Activated CD8-positive, alpha-beta memory T cell treated with anti-CD3 and anti-CD28 coated beads, Interleukin-2, amount 10 ng/mL, durations not matched to agents 7 days and 5 days (primary cell): ENCODE measurements at places on chromosomes 2 and 18. TPM values are rescaled to one million over a fixed set of nuclear protein-coding genes. Genes with fewer than 3 reads are reported as not detected.

RNF152 gene
- total RNA-seq = not detected

DNA sequence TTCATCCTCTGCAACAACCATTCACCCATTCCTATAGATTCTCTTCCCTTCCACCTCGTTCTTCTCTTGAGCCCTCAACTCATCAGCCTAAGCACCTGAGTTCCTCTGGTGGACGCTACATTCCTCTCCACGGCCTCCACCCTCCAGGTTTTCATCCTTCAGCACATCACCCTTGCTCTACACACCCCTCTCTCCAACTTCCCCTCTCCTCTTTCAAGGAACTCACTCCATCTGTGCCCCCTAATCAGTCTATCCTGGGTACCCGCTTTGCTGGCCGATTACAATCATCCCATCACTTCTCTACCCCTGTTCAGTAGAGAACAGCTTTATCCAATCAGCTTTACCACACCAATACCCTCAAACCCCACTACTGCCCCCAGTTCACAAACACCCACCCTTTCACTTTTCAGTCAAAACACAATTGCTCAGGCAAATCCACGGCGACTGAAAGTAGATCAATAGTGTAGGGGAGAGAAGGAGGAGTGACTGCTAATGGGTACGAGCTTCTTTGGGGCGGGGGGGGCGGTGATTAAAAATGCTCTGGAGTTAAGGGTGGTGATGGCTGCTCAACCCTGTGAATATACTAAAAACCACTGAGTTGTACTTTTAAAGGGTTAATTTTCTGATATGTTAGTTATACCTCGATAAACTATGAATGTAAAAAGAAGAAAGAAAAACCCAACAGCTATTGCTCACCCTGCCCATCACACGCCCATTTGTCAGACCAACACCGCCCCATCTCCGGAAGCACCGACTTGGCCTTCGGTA is 857 bp downstream of the DYM start:
- DNase-seq = peak; percentile 54

GRCh38 chr2:30499681-30500080 is 52.6 kb downstream of the LCLAT1 start:
- DNase-seq = no peak

- DNase-seq = no peak
Observed at GRCh38 chr18:60232541-60232940, 140.0 kb downstream of the MC4R start.

DNA sequence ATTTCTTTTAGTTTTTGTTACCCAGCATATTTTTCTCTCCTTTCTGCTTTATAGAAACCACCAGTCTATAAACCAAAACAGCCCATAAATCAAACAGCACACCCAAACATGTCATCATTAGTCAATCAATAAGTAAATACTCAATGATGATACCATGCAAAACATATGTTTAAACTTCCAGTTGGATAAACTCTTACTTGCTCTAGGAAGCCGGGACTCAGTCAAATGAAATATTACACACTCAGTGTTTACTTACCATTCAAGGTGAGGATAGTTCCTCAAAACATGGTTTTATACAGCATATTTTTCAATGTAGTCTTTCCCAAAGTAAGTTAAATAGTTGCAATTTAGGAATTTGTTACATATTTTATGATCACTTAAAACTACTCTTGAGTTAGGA is 343.6 kb upstream of the NXPH2 start:
- DNase-seq = no peak

SLC40A1 gene
- total RNA-seq = 0.47 TPM

- no peak for DNase-seq
Observed at GRCh38 chr2:134717286-134718022, 1.3 kb downstream of the TMEM163 start.

DNA sequence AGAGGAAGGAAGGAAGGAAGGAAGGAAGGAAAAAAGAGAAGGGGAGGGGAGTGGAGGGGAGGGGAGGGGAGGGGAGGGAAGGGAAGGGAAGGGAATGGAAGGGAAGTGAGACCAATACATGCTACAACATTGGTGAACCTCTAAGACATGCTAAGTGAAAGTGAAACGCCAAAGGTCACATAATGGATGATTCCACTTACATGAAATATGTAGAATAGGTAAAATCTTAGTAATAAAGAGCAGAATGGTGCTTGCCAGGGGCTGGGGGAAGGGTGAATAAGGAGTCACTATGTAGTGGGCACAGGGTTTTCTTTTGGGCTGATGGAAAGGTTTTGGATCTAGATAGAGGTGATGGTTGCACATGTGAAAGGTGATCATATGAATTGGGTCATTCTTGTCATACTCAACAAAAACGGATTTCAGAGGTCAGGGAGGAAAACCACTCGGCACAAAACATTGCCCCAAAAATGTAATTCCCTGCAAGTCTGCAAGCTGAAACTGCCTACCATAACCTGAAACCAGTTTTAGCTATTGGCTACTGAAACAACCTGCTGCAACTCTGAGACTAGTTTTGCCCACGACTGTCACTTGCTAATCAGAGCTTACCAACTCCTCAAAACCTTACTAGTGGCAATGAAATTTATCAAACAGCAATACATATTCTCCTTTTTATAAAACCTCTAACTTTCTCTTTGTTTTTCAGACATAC is 59.2 kb downstream of the CCDC141 start:
- DNase-seq = no peak

RNF125 gene
- 31.9 TPM for total RNA-seq

DNA sequence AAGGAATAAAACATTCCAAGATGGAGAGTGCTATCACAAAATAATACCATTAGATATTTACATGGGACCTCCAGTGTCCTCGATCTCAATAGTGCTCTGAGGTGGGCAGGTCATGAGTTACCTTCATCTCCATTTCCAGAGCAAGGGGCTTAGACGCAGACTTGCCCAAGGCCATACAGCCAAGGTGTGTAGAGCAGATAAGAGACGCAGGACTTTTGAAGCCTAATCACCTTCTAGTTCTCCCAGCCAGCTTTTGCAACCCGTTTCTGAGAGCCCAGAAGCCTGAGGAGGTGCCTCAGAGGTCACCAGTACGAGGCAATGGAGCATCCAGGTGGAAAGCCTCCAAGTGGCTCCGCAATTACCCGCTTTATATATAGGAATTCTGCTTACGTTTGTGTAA is 294.7 kb downstream of the LNPK start:
- no peak for DNase-seq

BOLL gene
- not detected for total RNA-seq

- DNase-seq = no peak
Observed at GRCh38 chr2:22375096-22375495, 1009.9 kb upstream of the KLHL29 start.

DNA sequence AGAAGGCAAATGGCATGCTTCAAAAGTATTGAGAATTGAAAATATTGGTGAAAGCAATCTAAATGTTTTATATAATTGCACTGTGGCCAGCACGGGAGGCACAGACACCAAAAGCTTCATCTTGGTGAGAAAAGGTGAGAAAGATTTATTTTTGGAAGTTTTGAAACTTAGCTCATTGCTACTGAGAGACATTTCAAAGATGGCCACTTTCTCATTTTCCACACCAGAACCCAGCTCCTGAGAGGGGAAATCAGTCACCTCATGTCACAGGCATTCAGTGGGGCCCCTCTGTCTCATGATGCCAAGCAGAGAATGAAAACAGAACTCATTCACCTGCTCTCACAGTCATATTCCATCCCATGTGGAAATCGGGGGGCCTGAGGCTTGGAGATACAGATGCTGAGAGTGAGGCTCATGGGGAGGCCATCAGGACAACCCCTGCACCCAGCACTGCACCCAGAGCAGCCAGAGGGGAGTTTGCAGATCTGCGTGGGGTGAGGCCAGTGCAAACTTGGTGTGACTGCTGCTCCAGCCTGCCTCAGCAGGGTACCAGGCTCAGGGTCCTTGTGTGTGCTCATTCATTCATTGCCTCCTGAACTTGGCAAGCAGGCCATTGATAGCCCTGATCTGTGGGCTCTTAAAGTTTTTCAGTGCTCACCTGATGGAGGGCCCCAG is 31.4 kb downstream of the IL18R1 start:
- DNase-seq = no peak

- DNase-seq = no peak
Observed at GRCh38 chr2:23198316-23199114, 186.5 kb upstream of the KLHL29 start.

FEV gene
- total RNA-seq = not detected

DNA sequence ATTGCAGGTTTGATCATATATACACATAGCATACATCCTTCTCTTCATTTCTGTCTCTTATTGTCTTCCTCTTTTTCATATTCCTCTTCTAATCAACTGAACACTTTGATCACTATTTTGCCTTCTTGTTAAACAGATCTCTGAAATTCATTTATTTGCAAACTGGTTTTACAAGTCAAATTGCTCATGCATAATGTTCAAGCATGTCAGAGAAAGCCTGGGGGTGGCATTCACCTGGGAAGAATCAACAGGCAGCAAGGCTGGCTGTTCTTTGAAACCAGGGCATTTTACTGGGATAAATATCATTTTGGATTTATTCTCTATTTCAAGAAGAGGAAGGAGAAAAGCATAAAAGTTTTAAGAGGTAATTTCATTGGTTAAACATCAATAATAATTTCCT is 66.9 kb upstream of the LRATD1 start:
- no peak for DNase-seq

CHRND gene
- total RNA-seq = not detected

DNA sequence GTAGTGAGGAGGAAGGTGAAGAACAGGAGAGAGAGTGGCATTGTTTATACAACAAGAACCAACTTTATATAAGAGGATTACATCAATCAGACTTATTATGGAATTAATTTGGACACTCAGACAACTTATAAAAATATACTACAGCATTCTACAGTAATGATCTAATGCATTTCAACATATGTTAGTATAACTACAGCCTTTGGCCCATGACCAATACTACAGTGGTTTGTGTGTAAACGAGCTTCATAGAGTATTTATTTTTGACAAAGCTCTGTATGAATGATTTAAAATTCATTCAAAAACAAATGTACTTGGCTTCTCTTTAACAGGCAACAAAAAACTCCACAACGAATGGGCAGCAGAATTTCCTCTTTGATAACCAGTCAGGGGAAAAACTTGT is 72.8 kb downstream of the ZNF521 start:
- no peak for DNase-seq

- DNase-seq = no peak
Observed at GRCh38 chr2:231015478-231015877, 19.6 kb downstream of the SPATA3 start.

GRCh38 chr2:204706939-204707338 is 161.7 kb downstream of the PARD3B start:
- DNase-seq = no peak

GRCh38 chr2:233092432-233093165 is 32.5 kb downstream of the INPP5D start:
- DNase-seq = no peak

SIX3 gene
- total RNA-seq = not detected

- no peak for DNase-seq
Observed at GRCh38 chr2:222806526-222807137, 54.2 kb upstream of the ACSL3 start.

DNA sequence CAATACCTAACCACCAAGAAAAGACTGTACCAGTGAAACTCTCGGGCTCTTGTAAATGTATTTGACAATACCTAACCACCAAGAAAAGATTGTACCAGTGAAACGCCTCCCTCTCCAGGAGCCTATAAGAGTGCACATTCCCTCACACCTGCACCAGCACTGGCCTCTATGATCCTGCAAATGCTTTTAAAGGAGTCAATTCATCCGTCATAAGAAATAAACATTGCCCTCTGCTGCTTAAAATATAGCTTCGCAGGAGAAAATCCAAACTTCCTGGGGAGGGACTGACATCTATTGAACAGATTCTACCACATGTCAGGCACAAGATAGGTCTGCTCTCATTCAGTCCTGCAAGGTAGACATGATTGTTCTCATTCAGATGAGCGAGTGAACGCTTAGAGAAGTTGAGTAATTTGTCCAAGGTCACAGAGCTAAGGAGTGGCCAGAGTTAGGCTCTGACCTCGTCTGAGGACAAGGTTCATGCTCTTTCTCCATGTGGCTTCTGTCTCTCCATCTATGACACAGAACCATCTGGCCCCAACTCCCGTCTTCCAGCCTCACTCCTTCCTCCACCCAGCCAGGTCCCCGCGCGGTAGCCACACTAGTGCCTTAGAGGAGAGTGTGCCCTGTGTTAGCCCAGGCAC is 38.7 kb downstream of the MCFD2 start:
- no peak for DNase-seq

GRCh38 chr18:58393295-58393694 is 235.6 kb downstream of the ALPK2 start:
- DNase-seq = no peak

DNA sequence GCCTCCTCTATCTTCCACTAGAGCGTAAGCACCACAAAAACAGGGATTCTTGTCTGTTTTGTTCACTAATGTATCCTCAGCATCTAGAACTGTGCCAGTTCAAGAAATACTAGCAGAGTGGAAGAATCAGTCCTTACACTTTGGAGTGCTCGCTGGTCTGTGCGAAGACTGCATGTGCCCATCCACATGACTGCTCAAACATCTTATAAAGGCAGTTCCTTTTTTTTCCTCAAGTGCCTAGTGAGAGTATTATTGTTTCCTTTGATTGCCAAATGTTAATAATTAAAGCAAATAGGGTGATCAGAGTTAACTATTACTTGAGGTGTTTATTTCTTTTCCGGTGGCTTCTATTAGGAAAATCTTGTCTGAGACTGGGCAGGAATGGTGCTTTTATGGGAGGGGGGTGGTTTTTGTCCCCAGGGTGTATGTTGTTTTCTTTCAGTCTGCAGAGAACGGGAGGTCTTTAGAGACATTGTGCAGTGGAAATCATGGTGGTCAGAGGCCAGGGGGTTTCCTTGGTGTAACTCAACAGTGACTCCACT is 45.6 kb upstream of the ITGB6 start:
- no peak for DNase-seq

DNA sequence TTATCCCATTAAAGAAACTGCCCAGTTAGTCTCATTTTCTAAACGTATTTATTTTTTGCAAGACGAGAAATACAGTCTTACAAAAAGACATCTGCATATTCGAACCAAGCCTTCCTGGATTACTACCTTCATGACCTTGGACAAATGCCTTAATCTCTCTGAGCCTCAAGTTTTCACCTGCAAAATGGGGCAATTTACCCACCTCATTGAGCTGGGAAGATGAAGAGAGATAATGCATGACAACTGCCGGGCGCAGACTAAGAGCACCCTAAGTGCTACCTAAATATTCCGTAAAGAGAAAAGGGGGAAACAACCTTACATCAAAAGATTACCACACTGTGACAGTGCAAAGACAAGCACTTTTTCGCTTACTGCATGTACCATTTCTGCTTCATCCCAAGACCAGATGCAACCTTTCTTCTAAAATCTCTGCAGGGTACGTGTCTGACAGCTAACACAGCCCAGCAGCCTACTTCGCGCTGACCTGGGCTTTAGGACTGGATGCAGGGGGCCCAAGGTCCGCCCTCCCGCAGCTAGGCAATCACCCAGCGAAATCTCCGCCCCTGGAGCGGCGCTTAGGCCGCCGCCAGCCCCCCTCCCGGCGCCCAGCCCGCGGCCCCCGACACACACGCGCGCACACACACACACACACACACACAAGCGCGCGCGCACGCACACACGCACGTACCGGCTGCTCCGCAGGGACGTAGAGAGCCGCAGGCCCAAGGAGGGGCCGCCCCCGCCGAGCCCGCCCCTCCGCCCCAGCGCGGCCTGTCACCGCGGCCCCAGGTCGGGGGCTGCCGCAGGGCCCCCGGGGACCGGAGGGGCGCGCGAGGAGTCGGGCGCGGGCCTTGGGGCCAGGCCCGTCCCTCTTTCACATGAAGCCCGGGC is 766 bp downstream of the MAP3K2 start:
- DNase-seq = peak; percentile 87
